ENCODE measurements at places on chromosomes 7 and 10.

DNA sequence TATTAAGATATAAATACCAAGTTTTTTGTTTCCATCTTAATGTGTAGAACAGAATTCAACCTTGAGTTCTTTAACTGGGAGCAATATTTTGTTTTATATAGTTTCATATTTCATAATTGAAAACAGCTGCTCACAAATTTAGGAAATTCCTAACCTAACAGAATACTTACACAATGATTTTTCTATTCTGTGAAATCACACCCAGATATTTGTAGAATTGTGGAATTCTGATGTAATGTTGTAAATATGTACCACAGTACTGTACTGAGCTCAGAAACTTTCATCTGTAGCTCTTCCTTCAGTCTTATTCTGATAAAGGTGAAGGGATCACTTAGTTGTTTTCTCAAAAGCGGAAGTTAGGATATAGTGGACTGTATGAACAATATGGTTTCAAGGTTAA, 143.4 kb upstream of the GLI3 start:
- DNase-seq = no peak

DNA sequence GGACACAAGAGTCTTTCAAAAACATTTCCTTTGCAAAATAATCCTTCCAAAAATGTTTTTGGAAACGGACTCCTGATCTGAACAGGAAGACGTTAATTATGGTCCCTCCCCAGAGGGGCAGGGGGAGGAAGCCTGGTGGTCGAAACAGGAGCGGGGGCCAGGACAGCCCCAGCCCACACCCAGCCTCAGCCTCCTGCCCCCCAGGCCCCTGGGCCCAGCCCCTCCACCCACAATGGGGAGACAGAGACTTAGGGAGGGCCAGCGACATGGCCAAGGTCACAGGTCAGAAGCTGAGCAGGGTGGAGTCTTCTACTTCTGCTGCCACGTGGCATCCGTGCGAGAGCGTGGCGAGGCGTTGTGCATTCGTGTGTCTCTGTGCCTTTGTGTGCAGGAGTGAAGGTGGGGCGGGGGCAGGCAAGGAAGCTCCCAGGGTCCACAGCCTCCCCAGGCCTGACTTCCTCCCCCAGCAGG, 14.0 kb upstream of the GRIFIN start:
- DNase-seq = no peak

GRCh38 chr7:77710861-77711260, 14.6 kb downstream of the RSBN1L start:
- DNase-seq = no peak

DNA sequence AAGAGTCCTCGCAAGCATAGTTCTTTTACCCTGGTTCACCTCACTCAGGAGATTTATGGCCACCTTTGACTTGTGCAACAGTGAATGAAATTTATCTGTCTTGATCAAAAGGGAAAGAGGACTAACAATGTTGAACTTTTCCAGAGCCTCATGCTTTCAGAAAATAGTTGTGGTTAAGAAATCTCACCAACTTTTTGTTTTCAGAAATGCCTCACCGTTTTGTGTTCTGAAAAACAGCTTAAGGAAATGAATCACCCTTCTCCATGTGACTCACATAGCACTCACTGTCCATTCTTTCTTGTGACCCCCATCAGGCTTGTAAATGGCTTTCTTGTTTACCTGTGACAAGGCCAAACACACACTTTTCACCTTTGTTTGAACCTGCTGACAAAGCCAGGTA, 148.6 kb upstream of the FAM3C start:
- DNase-seq = no peak

DNA sequence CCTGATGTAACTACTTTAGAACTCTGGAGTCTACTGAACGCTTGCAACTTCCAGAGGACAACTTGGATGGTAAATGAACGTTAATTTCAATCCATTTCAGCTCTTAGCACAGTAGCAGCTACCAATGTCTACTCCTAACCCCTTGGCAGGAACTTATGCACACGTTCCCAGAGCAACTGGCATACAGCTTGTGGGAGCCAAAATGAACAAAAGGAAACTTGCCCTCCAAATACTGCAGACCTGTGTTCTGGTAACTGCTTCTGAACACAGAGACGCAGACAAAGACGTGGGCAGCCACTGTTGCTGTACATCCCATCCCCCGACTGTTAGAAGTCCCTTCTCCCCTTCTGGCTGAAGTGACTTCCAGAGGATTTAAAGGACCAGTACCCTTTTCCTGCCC, 61.3 kb downstream of the XPNPEP1 start:
- DNase-seq = no peak

GRCh38 chr10:71711052-71711623, 8.4 kb downstream of the C10orf105 start:
- DNase-seq = no peak

GRCh38 chr10:14456218-14456869, 125.6 kb upstream of the FRMD4A start:
- DNase-seq = no peak

DNA sequence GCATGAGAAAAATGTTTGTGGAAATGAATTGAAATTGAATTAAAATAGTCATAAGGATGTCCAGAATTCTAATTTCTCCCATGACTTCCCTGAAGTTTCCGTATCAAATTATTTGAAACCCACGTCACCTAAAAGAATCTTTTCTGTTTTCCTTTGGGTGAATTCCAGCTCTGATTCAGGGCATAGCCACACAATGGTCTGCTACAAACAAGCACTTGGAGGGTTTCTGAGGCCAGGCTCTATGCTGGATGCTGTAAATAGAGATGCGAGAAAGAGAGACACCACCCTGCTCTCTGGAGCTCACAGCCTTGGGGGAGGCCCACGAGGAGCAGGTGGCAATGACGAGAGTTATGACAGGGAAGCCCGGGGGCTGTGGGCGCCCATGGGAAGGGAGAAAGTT, 33.6 kb downstream of the GHRHR start:
- DNase-seq = no peak

DNA sequence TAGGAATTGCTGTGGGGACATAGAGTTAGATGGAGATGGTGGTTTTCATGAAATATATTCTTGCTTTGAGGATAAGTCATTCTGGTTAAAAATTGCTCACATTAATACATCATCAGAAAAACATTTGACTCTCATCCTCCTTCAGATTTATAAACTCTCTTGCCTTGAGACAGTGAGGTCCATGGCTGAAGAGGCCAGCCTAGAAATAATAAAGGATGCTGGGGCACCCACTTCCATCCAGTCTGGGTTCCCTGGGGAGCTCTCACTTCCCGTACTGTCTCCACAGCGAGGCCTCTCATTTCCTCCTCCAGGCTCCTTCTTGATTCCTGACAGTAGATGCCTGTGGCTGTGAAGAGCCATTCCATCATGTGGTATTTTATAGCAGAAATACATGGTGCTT, 73.3 kb upstream of the PRKG1 start:
- no peak for DNase-seq

Data from stimulated activated CD8-positive, alpha-beta memory T cell treated with anti-CD3 and anti-CD28 coated beads, Interleukin-12 subunit alpha, Interleukin-12 subunit beta, amount 100 ng/mL, for 4 hours (primary cell).